SK-N-SH (cell line): ENCODE measurements at places on chromosomes 2 and 18.

DNA sequence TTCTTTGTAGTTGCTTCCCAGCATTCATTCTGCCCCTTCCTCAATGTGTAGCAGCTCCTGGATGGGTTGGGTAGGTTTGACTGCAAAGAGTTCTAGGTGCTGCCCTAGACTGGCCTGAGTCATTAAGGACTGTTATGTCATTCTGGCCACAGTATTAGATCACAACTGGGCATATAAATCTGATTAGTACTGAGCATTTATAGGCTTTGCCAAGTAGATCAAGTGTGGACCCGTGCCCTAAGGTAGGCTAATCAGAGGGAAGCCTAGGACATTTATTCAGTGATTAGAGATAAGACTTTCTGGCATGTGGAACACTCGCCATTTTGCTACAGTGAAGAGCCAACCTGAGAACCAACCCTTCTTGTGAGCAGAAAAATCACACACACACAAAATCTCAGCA lies 2.7 kb downstream of the KATNAL2 start:
- no peak for DNase-seq

GRCh38 chr18:54961016-54961423 lies 1.8 kb upstream of the CCDC68 start:
- DNase-seq, result no peak

DNA sequence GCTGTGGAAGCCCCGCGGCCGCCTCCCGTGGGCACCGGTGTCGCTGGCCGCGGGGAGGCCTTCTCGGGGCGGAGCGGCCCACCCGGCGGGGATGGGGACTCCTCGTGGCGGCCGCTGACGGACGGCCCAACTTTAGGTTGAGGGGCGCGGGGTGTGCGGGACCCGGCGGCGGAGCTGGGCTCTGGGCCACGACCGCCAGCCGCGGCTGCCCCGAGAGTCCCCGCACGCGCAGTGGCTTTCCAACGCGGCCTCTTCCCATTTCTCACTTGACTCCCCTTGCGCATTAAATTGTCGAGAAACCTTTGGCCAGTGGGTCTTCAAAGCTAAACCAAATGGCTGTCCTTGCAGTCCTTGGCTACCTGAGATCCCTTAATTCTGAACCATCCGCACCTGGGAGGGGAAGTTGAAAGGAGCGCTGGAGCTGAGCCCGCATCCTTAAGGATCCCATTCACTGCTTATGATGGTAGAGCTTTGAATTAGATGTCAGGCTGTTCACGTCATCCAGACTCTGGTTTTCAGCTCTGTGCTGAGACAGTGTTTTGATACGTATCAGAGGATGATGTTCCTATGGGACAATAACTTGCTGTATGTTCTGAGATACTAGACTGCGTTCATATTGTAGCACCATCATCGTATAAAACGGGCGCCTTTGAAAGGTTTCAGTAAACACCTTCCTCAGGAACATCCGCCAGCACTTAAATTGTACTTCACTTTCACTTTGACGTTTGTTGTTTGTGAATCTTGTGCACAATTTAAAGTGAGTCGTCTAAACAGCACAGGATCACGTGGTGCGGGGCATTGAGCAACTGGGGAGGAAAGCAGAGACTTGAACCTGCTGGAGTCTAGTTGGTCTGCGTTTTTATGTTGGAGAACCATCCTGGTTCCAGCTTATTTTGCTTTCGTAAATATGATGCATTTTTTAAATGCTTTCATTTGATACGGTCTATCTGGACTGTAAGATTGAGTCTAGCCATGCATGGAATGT lies 874 bp downstream of the CLIP4 start:
- DNase-seq, result peak; percentile 68

DNA sequence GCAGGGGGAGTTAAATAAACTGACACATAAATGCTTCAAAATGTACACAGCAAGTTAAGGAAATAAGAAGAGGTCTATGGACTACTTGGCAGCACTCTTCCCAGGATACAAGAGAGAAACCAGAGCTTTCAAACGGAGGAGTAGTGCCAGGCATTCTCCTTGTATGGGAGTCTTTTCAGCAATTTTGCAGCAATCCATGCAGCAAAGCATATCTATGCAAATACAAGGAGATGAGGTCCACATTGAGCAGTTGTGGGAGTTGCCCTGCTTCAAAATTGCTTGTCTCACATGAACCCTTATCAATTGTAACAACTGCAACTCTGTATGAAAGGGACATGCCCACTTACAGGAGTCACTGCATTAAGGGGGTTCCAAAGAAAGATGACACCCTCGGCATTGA lies 37.8 kb downstream of the SCN9A start:
- no peak for DNase-seq

DNA sequence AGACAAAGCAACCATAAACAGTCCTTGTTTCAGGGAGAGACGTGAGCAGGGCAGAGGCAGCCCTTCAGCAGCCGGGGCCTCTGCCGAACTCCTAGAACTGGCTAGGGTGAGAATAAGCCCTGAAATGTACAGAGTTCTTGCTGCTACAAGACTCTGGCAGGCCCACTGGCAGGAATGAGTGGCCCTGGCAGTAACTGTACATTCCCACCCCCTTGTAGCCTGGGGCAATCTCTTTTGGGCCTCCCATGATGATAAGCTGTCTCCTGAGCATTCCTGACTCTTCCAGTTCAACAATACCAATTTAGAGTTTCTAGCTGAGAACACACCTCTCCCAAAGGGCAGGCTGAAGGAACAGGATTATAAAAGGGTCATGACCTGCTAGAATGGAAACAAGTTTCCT lies 54.3 kb downstream of the HAUS1 start:
- DNase-seq, result no peak

DNA sequence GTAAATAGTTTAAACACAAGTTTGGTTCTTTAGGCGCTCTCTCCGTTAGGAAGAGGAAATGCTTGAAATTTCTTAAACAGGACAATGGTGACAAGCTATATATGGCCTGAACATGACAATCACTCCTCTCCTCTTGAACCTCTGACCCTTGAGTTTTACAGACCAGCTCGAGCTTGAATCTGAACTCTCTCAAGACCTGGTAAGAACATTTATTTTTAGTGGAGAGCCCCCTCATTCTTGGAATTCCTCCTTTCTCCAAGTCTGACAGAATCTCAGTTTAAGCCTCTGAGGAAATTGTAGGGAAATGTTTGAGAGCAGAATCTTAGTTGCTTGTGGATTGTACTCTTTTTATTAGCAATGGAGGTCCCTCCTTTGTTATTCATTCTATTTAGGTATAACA lies 1293.6 kb upstream of the ZEB2 start:
- DNase-seq, result no peak

GRCh38 chr2:201697899-201698298 lies 545 bp downstream of the MPP4 start:
- no peak for DNase-seq

- DNase-seq, result no peak
Measured at GRCh38 chr2:191638079-191638801, 39.7 kb upstream of the NABP1 start.
